ENCODE measurements at places on chromosomes 7 and 10.

GRCh38 chr7:43664681-43665080 lies 64.6 kb downstream of the COA1 start:
- DNase-seq = no peak

GRCh38 chr7:74561898-74562613 lies 95.5 kb upstream of the GTF2I start:
- DNase-seq = no peak

- DNase-seq = no peak
These were observed 195.6 kb upstream of the AUTS2 start for GRCh38 chr7:69402696-69403095.

GRCh38 chr10:34180749-34181148 lies 634.3 kb downstream of the PARD3 start:
- DNase-seq = no peak

- DNase-seq = no peak
These were observed 1017.6 kb downstream of the SORCS3 start for GRCh38 chr10:105658696-105659095.

GRCh38 chr10:16828701-16829175 lies 11.5 kb upstream of the RSU1 start:
- peak; percentile 83 for DNase-seq

GRCh38 chr10:113047605-113047962 lies 97.5 kb downstream of the TCF7L2 start:
- no peak for DNase-seq

GRCh38 chr7:47266131-47266706 lies 315.7 kb downstream of the TNS3 start:
- DNase-seq = peak; percentile 68

DNA sequence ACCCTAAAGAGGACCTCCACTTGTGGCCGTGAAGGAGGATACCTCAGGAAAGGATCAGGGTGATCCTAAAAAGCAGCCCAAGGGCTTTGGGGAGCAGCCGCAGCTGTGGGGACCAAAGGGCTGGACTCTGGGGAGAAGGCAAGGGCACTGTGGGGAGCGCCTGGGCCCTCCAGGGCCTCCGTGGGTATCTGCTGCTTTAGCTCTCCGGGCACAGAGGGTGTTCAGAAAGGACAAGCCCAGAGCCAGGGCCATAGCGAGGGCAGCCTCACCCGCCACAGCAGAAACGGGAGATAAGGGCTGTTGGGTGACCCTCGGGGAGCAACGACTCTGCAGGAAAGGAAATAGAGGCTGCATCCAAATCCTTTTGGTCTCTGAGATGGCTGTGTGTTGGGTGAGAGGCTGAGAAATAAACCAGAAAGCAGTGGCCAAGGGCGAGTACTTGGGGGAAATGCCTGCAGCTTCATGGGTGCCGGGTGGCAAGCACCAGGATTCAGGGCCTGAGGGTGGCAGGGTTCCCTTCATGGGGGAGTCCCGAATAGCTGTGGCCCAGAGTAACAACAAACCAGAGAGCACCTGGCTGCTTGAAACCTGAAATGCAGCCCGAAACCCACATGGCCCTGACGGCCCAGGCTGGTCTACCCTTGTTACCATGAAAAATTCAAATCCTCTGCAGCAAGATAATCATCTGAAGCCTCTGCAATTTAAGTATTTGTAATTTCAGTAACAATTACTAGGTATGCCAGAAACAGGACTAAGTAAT lies 95.2 kb downstream of the VIPR2 start:
- DNase-seq = no peak

DNA sequence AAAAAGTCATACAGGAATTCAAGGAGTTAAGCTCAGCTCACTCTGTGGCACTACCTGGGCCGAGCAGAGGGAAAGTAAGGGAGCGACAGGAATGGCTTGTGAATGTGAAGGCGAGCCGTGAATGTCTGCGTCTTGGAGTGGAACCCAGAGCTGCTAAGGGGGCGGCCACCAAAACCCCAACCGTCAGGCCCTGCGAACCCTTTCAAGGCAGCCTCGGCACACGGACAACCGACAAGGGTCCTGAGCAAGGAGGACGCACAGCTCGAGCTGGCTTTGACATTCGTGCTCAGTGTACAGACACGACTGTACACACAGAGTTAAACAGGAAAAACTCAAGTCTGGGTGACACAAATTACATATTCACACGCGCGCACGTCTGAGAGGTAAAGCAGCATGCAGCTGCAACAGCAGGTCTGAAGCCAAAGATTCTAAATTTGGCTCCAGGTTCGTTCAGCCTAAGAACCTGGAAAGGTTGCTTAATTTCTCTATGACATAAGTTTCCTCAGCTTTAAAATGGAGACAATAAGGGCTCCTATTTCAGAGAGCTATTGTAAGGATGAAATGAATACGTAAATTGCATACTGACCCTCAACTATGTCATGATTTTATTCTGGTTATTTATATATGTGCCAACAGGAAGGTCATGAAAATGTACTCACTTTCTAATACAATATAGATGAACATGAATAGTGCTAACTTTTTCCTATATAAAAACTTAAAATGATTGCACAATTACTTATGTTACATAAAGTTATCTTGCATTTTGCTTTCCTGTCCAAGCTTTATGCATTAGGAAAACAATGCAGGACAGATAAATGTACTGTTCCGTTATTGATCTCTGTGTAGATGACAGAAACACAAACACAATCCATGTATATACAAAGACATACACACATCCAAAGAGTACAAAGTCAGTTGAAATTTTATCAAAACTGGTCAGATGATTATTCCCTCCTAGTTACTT lies 192.9 kb downstream of the ZMYND11 start:
- DNase-seq = no peak

GRCh38 chr10:31490858-31491504 lies 172.0 kb downstream of the ZEB1 start:
- peak; percentile 52 for DNase-seq

DNA sequence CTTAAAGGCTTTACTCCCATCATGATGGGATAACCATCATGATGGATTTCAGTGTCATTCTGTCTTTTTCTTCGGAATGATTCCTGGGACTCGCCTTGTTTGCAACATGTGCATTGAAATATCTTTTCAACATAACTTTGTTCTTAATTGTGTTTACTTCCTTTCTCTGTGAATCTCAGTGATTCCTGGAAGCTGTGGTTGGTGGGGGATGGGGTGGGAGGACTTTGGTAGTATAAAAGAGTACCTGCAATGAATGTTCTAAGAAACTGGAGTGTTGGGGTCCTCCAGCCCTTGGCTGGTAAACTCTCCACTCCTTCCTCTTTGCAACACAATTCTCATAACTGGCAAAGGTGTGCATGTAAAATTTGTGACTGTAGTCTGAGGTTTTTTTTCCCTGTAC lies 11.5 kb upstream of the SH2D4B start:
- no peak for DNase-seq

GRCh38 chr10:95550073-95550672 lies 11.0 kb downstream of the SORBS1 start:
- DNase-seq = no peak

GRCh38 chr7:55180963-55181542 lies 162.2 kb downstream of the EGFR start:
- DNase-seq = no peak

DNA sequence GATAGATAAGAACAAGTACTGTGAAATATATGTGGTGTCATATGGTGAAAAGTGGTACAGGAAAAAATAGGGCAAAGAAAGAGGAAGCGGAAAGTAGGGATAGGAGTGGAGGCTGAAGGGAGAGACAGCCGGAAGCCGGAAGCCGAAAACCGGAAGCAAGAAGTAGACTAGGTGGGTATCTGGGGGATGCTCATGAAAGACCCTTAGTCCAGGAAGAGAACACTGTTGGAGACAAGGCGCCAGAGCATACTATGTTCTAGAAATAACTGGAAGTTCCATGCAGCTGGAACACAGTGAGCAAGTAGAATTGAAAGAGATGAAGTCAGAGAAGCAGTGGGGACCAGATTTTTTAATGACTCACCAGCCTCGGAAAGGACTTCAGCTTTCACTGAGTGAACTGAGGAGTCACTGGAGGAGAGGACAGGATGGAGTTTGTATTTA lies 22.5 kb downstream of the ST8SIA6 start:
- DNase-seq = peak; percentile 70

DNA sequence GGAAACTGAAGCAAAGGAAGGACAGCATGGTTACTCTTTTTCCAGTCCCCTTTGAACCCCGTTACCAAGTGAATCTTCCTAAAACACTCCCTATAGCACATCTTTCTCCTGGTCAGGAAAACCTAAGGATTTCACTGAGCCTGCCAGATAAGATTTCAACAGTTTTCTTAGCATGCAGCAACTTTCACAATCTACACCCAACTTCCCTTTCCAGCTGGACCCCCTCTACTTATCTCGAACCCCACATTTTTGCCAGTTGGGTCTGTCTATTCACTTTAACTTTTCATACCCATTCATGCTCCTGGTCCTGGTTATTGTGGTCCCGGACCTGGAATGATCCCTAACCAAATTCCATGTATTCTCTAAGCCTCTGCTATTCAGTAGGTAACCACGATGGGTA lies 14.9 kb upstream of the CPVL start:
- DNase-seq = no peak

DNA sequence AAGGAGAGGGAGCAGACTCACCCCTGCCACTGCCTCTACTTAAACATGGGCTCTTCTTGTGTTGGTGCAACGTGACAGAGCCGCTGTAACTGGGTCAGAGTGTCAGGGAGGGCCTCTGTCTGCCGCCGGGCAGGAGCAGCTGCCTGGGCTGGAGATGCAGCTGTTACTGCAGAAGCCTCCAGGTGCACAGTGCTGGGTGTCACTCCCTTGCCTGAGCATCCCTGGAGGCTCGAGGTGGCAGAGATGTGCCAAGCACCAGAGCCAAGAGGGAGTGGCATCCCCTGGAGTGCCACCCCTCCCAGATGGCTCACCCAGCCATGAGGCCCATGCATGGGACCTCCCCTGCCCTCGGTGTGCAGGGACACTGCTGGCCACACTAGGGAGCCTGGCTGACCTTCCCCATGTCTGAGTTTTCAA lies 145.7 kb downstream of the PRPF18 start:
- no peak for DNase-seq

DNA sequence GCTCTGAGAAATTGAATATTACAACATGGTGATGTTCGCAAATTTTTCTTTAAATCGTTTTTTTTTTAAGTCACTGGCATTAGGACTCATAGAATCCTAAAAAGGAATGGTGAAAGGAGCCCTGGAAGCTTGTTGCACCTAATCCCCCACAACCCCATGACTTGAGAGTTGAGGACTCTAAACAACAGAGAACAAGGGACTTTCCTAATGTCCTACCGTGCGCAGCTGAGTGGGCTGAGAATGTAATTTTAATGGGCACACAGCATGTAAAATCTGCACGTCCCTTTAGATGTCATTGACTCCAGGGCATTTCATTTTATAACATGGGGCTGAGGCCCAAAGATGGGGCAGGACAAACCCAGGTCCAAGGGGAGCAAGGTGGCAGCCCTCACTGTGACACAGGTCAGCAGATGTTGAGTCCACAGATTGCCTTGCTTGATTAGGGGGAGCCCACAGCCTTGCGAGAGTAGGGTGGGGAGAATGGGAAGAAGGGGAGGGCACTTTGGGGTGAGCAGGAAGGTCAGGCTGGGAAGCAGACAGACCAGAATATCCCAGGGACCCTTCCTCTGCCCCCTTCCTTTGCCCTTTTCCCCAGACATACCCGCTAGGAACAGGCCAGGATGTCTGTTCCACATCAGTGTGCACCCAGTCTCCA lies 208.4 kb upstream of the ZMIZ1 start:
- no peak for DNase-seq

- no peak for DNase-seq
These were observed 47.5 kb downstream of the WIPF3 start for GRCh38 chr7:29853789-29854188.

- no peak for DNase-seq
These were observed 13.2 kb upstream of the MALSU1 start for GRCh38 chr7:23285657-23286646.

DNA sequence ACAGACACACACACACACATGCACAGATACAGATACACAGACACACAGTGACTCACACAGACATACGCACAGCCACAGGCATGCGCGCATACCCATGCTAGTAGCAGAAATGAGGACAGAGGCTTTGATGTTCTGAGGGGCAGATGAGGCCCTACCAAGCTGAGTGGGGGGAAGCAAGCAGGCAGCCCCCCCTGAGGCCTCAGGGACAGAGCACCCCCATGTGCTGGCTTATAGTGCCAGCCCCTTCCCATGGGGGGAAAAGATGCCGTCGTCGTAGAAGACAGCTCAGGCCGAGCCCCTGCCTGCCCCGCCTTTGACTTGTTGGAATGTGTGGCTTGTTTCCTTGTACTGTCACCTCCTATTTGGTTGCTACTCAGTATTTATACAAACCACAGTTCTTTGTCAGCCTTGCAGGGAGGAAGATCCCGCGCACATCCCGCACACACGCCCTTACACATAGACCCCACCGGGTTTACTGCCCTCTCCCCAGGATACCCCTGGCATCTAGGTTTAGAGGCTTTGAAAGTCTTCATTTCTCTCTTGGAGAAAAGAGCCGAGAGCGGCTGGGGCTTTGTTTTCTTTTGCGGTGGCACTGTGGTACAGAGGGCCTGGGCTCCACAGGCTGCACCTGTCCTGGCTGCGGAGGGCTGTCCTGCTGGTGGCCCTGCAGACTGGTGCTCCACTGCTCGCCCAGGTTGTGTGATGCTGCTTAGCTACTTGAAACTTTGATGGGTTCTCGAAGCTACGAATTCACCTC lies 112.5 kb downstream of the DOCK1 start:
- peak; percentile 26 for DNase-seq

DNA sequence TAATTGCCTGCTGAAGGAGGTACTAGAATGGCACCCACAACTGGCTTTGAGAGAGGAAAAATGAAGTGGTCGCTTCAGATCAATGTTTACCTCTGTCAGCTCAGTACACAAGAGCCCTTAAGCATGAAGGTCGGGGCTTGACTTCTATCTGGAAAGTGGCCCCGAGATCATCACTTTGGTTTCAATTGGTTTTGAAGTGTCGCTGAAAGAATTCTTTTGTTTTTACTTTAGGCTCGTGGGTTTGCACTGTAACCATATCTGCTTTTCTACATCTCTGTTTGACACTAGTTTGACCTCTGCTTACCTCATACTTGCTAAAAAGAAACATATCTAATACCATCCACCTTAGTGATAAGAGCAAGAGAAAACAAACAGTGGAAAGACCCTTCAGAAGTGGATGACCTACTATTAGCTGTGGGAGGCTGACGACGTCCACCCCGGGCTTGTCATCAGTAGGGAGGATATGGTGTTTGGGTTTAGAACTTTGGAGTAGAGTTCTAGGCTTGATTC lies 361.8 kb downstream of the GATA3 start:
- no peak for DNase-seq

DNA sequence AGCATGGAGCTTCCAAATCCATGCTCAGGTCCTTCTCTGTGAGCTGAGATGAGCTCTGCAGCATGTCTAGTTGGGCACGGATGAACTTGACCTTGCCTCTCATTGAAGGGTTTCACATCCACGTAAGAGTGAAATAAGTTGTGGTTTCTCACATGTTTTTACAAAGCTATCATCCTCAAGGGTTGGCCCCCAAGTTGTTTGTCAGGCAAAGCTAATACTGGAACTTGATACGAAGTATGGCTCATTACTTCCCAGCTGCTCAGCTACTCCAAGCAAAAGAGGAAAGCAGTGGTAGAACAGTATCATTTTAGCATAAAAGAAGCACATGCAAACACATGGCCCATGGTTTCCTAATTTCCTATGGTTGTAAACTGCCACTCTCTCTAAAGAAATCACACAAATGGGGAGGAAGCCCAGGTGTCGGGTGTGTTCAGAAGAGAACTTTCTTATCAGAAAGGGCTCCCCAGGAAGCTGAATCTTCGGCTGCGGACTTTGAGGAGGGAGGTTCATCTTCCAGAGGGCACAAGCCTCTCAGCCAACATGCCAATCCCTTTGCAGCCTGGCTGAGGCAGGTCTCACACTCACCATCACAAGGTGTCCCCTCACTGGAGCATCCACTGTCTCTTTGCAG lies 45.3 kb downstream of the PDLIM1 start:
- DNase-seq = peak; percentile 34

- no peak for DNase-seq
These were observed 126.3 kb downstream of the RALA start for GRCh38 chr7:39749717-39750116.
